ENCODE measurements at places on chromosomes 3 and 15.

GRCh38 chr3:122458992-122459391 is 43.1 kb upstream of the WDR5B start:
- peak; percentile 12 for DNase-seq

DNA sequence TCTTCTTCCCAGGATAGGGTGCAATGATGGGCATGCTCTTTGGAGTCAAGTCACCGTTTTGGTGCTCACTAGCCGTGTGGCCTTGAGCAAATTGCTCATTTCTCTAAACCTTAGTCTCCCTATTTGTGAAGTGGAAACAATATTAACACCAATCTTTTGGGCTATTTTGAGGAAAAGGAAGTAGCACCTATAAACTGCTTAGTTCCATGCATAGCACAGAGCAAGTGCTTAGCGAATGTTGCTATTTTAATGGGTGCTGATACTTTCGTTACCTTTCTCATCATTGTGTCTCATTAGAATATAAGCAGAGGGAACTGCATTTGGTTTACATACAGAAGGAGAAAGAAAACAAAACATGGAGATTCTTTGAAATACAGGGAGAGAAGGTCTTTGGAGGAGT is 66.1 kb downstream of the BOC start:
- DNase-seq, result no peak

GRCh38 chr3:171531716-171532115 is 71.5 kb upstream of the TNIK start:
- no peak for DNase-seq

GRCh38 chr3:25452192-25452591 is 24.1 kb downstream of the RARB start:
- no peak for DNase-seq

- no peak for DNase-seq
These were observed 378.7 kb upstream of the ATP11B start for GRCh38 chr3:182414586-182414985.

- DNase-seq, result peak; percentile 57
These were observed 37.3 kb upstream of the RFTN1 start for GRCh38 chr3:16550676-16551341.

GRCh38 chr3:58668247-58668646 is 1.7 kb upstream of the FAM3D start:
- DNase-seq, result no peak

DNA sequence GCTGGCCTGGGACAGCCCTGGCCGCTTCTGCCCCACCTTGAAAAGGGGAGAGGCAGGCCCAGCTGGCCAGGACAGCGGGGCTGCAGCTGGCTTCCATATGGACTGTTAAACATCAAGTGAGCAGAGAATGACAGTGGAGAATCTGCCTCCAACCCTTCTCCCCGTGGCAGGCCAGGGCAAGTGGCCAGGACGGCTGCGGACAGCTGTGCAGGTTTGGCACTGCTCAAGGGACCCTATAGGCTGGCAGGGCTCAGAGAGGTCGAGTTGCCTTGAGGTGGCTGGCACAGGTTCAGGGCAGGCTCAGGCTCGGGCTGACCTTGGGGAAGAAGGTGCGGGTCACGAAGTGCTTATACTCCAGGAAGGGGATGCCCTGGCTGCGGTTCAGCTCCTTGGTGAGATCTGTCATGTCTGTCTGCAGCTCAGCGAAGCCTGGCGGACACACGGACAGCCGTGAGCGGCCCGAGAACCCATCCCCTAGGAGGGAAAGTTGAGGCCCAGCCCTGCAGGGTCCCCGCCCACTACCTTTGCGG is 24.3 kb downstream of the H1-8 start:
- no peak for DNase-seq

GRCh38 chr3:39127908-39128304 is 20.4 kb downstream of the TTC21A start:
- DNase-seq, result no peak
